ENCODE measurements at places on chromosomes 13 and 19. TPM values are rescaled to one million over a fixed set of nuclear protein-coding genes. Genes with fewer than 3 reads are reported as not detected.

DNA sequence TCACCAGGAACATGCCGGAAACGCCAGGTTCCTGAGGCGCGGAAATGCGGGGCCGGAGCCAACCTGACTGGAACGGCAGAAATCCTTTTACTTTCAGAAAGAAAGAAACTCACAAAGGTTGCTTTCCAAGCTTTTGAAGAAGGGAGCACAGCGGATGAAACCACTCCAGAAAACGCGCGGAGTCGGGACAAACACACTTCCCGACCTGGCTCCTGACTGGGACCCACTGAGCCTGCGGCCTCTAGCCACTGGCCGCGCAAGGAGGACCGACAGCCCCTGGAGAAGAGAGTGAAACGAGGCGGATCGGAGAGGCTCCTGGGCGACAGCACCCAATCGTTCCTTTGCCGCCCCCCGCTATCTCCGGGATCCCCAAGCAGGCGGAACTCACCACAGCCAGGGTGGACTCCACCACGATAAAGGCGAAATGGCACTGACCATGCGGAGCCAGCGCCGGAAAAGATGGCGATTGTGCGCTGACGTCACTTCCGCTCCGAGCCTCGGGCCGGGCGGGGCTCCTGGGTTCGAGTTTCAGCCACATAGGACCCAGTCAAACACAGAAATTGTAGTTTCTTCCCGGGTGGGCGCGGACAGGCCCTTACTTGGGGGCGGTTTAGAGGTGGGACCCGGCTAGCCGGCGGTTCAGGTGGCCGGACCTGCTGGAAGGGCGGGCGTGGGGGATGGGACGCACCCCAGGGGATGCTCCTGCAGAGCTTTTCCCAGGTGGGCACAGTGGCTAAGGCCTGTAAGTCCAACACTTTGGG lies at the start of gene ZNF121:
Gene ZNF121, minus strand, starts transcription at position 432 of the 761 bp plus-strand sequence. CDS start 16,407 bp downstream, outside the sequence.
- peak; percentile 79 for DNase-seq

S1PR5 gene
- 0.78 TPM for polyA plus RNA-seq

GRCh38 chr19:23281663-23282276 lies 31.6 kb upstream of the ZNF724 start:
- DNase-seq: no peak

DNA sequence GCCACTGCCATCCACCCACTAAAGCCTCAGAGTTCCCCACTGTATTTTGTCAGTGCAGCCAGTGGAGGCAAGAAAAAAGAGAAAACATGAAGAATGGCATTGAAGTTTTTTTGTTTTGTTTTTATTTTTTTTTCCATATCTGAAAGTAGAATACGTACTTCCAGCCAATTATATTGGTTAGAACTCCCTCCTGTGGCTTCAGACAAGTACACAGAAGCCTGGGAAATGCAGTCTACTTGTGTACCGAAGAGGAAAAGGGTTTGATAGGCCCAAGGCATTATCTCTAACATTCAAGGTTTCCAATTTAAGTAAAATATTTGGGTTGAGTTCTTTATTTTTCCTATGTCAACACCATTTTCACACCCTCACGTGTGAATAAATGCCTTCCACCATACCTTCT lies 696.2 kb upstream of the GPC6 start:
- DNase-seq: no peak

- DNase-seq: no peak
Observed at GRCh38 chr13:104289400-104289799, 1223.2 kb upstream of the SLC10A2 start.

RNF17 gene
- polyA plus RNA-seq: not detected

AXL gene
- 31.6 TPM for polyA plus RNA-seq

ATG4D gene
- 33.0 TPM for polyA plus RNA-seq

PRODH2 gene
- 42.4 TPM for polyA plus RNA-seq

MED25 gene
- polyA plus RNA-seq: 61.4 TPM

MYBPC2 gene
- 0.61 TPM for polyA plus RNA-seq

DNA sequence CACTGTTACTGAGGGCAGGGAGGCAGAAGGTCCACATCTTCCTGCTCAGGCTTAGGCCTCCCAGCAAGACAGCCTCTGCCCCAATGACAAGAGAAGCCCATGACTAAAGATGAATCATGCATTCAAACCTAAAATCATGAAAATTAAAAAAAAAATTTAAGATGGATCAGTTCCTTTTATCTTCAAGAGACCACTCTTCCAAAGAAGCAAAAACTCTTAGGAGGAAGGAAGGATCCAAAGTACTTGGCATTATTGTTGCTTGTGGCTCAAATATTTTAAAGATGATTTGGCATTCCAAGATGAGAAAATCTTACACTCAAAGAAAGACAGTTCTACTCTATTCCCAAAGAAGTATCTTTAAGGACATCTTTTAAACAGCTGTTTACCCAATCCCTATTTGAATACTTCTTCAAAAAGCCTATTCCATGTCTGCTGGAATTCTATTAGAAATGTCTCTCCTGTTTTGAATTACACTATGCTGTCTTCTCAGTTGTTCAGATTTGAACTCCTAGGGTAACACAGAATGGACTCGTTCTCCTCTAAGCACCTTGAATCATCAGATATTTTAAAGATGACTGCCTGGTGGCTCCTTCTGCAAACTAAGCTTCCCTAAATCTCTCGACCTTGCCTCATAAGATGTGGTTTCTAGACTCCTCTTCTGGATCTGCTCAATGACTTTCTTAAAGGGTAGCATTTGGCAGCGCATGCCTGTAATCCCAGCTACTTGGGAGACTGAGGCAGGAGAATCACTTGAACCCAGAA lies 7.0 kb downstream of the SERP2 start:
- DNase-seq: no peak

DNA sequence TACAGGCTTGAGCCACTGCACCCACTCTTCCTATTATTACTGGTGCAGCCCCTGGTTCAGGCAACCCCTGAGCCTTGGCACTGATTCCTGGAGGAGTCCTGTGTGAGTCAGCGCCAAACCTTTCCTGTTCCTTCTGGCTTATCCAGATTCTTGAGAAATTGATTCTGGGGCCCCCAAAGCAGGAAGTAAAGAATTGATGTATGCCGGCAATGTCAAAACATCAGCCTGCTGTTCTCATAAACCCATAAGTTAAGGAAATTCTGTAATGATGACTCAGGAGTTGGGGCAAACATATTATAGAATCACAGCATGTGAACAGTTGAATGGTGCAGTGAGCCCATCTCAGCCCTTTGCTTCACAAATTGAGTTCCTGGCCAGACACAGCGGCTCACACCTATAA lies 1.4 kb upstream of the OR7G3 start:
- no peak for DNase-seq

DNA sequence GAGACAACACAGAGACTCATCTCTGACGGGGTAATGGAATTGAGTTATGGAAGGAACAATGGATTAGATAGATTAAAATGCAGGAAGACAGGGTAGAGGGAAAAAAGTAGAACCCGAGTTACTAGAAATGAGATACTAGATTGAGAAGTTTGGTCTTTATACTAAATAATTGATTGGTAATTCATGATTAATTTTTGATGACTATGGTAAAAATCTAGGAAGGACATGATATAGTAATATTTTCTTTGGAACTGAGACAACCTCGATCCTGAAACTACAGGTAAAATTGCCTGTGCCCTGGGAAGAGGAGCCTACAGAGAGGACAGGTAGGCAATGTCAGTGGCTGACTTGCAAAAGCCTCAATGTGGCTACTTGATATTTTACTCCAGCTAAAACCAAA lies 188.4 kb upstream of the GPC6 start:
- no peak for DNase-seq

DNA sequence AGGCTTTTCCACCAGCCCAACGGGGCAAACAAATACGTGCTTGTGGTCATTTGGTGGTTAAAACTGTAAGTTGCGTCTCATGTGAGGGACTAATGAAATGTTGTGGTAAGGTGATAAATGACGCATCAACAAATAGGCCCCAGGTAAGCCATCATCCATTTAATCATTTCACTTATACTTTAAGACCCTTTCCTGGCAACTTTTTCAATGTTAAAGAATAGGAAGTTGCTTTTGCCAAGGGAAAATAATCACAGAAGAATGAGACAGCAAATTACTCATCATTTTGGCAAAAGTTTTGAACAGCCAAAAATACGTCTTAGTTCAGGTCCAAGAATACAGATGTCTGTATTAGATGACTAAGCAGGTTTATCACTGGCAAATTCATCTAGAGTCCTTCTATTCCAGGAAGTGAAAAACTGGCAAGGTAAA lies 660.4 kb downstream of the SLITRK1 start:
- no peak for DNase-seq

DNA sequence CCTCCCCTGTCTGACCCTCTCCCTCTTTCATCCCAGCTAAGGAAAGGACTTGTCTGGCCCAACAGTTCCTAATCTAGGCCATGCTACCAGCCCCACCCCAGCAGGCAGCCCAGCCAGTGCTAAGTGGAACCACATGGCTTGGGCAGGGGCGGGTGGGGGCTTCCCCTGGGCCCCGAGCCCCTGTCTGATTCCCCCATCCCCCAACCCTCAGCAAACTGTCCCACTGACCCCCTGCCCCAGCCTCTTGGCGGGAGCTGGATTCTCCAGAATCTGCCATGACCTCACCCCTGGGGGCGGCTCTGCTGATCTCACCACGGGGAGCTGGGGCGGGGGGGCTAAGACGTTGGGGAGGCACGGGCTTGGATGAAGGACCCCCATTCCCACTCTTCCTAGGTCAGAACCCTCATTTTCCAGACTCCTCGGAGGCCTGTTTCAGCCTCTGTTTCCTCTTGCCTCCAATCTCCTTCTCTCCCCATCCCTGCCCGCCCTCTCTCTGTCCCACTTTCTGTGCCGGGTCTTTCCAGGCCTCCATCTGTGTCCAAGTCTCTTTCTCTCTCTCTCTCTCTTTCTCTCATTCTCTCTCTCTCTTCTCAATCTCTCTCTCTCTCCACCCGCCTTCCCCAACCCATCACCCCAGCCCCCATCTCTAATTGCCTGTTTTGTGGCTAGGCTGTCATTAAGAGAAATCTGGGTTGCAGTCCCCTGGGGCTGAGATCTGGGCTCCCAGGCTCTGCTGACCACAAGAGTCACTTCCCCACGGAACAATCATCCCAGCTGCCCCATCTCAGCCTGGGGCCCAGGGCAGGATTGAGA lies 2.7 kb downstream of the COL5A3 start:
- DNase-seq: no peak

DNA sequence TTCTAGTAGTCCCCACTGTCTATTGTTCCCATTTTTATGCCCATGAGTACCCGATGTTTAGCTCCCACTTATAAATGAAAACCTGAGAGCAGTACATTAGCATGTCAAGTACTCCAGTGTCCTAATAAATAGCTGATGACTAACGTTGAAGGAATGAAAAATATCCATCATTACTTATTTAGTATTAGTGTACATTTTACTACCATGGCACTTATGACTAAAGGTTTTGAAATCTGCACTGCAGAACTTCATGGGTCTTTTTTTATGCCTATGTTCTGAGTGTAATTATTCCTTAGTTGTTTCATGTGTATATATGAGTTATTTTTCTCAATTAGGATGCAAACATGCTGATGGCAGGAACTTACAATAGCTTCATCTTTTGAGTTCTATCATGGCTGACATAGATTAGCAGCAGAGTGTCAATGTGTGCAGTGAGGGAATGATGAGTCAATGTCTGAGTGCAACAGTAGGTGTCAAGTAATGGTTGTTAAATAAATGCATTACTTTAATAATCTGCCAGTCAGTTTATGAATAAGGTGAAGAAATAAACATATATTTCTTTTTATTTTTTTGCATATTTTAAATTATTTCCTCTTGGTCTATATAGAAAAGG lies 188.4 kb downstream of the ITGBL1 start:
- DNase-seq: no peak

GRCh38 chr19:925526-926322 lies at the start of gene ARID3A:
TSS of gene ARID3A (plus strand) at chr19:926035. CDS start at chr19:929529, 3,494 bp downstream.
- DNase-seq: peak; percentile 82

GET3 gene
- 94.6 TPM for polyA plus RNA-seq

DNA sequence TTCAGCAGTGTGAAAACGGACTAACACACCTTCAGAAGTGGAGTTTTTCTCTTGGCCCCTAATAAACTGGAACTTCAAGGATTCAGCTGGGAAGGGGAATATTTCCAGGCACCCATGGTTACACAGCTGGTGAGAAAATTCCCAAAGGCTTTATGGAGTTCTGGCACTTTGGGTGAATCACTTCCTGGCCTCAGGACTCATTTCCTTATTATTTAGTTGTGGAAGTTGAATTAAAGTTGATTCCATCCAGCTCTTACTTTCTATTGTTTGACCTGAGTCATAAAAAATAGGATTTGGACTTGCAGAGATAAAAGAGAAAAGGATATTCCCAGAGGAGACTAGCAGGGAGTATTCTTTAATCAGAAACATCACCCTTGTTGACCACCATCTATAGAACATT lies 882.1 kb downstream of the UQCRFS1 start:
- no peak for DNase-seq

DNA sequence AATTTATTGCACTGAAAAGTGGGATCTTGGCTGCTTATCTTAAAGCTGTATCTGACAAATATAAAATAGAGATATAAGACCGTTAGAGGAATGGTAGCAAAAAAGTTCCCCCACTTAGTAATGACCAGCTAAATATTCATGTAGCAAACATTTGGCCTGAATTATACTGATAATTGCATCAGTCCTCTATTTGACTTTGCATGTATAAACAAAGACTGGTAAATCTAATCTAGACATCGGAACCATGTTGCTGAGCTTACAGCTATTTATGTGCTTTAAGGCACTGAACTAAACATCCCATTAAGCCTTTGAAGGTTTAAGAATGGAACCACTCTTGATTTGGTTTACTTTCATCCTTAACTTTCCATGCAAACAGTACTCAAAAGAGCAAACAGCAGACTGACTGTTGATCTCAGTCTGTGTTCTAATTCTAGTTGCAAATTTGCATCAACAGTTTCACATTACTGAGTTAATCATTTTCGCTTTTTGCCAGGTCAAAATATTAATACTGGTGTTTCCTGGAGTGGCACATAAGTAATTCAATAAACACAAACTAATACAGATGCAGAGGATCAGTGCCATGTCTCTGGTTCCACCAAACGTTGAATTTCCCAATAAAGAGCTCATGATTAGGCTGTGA lies 203.5 kb upstream of the HTR2A start:
- no peak for DNase-seq

GRCh38 chr13:44128552-44129001 lies 245.0 kb upstream of the SERP2 start:
- no peak for DNase-seq

DNA sequence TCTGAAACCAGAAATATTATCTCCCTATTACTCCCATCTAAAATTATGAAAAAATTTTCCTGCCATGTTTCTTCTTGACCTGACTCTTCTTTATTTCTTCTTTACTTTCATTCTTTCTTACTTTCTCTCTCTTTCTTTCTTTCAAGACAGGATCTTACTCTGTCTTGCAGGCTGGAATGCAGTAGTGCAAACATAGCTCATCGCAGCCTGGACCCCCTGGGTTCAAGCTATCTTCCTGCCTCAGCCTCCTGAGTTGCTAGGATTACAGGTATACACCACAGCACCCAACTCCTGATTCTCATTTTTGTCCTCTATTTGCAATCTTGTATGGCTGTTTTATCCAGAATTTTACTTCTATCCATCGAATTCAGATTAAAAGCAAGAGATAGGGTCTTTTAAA lies 631.1 kb downstream of the TBC1D4 start:
- DNase-seq: no peak

CATSPERD gene
- not detected for polyA plus RNA-seq
